ENCODE measurements at places on chromosomes 2 and 18.

DNA sequence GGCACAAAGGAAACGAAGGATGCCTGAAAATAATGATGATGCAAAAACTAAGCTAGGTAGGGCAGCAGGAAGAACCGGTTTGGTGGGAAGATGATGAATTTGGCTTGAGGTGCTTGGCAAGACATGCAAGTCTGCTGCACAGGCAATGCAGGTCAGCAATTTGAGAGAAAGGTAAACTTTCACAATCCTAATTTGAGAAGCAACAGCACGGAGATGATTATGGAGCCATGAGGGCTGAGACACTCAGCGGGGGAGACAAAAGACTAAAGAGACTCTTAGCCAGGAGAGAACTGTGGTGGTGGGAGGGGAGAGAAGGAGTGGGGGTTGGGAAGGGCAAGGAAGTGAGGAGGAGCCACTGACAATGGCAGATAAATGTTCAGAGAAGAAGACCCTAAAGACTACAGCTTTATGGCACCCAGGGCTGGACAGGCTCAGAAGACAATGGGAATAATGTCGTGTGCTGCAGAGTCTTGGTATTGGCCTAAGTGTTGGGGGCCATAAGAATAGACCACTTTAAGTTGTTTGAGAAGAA lies 19.4 kb upstream of the RNF149 start:
- DNase-seq, result no peak

DNA sequence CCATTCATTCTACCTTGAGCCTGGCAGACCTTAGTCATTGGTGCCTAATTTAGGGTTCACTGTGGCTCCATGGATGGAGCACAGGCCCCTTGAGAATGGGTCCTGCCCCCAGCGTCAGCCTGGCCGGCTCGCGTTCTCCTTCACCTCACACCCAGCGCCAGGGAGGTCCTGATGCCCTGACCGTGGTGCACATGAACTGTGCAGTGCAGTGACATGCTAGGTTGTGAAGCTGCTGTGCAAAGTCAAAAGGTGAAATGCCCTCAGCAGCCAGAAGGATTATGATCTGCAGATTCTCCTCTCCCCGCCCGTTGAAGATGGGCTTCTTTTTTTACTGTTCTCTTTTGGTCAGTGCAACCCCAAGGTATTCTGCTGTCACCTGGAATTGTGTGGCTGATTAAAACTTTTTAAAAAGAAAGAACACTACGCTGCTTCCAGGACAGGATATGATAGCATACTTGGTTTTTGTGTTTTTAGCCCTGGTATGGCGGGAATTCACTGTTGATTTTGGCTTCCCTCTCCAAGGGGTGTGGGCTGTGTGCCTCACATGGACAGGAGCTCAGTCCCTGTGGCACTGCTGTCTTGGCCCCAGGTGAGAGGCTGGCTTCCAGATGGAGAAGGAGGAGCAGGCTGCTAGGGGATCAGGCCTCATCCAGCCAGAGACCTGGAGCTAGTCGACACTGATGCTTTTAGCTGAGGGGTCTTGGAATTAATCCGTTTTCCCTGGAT lies 49.4 kb upstream of the MCFD2 start:
- DNase-seq, result no peak

- no peak for DNase-seq
Observed at GRCh38 chr2:164560902-164561301, 60.4 kb downstream of the GRB14 start.

DNA sequence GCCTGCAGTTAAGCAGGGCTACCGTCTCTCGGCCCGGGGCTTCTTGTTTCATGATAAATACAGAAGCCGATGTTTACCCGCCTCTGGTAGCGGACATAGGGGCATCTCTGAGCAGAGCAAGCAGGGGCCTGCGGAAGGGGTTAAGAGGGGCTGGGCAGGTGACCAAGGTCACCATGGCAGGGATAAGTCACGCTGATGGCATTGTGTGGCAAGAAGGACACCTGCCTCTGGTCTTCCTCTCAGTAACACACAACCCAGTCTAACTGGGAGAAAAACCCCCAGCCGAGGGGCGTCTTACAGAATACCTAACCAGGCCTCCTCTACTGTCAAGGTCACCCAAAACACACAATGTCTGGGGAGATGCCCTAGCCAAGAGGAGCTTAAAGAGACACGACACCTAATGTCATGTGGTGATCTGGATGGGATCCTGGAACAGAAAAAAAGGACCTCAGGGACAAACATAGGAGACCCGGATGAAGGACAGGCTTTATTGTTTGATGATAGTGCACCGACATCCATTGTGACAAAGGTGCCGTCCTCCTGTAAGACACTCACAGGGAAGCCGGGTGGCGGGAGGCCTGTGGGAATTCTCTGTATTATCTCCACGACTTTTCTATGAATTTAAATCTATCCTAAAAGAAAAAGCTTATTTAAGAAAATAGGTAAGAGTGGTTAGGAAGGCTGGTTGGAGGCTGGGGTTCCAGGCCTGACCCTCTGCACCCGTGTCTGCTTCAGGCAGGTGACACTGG lies 24.8 kb downstream of the SH3BP4 start:
- DNase-seq, result no peak

DNA sequence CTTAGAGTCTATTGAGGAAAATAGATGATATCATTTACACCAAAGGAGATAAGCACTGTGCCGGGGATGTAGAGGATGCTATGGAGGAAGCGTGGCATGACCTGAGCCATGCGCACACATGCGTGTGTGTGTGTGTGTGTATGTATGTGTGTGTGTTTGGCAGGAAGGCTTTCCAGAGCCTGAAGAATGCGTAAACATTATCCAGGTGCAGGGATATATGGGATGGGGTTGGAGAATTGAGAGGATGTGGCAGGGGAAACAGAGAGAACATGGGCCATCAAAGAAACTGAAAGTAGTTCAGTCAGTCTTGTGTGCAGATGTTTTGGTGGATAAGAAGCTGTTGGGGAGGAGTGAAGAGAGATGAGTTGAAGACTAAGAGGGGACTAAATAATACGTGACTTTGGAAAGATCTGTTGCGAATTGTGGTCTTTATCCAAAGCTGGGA lies 9.3 kb upstream of the STAT1 start:
- no peak for DNase-seq

DNA sequence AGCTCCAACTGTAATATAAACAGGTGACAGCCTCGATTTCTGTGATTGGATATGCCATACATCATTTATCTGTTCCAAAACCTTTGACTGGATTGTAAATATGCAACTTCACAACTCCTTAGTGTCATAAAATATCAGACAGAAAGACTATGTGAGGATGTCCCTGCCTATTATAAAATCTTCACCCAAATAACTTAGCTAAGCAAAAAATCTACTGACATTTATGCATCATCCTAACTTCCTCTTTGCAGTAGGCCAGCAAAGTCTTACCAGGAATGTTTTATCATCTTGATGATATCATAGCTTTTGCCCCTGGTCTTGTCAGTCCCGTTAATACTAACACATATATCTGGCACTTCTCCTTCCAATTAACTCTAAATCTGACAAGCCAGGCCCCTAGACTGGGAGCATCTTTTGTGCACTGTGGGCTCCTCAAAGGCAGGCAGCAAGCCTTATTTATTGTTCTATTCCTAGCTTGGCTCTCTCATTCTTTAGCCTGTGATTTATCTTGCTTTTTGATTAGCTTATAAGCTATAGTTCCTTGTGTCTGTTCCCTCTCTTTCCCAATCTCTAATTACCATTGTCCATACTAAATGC lies 356.5 kb upstream of the HNMT start:
- DNase-seq, result no peak

DNA sequence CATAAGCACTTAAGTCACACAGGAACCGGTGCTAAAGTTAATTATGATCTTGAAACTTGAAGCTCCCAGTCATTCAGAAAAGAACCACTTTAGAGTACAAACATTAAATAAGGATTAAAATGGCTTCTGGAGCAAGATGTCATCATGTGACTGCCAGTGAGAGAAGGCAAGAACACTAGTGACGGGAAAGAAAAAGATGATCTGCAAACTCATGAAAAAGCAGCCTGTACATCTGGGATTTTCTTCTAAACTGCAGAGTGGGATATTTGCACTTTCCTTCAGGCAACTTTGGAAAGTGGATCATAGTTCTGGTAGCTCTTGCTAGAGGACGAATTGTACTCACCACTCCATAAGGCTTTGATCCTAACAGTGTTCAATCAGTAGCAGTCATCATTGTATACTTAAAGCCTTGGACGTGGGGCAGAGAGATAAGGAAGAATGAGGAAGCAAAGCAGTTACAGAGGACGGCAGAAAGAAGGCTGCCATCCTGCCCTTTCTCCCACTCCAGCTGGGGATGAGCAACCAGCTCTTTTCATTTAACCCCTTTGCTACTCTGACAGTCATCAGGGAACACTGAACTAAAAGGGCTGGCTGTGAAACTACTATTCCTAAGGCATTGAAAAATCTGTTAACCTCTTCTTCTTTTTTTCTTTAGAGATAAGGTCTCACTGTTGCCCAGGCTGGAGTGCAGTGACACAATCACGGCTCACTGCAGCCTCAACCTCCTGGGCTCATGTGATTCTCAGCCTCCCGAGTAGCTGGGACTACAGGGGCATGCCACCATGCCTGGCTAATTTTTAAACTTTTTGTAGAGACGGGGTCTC lies 18.1 kb downstream of the ABHD3 start:
- no peak for DNase-seq

GRCh38 chr2:71941726-71942525 lies 205.7 kb downstream of the CYP26B1 start:
- no peak for DNase-seq

Data from activated T-cell treated with anti-CD3 and anti-CD28 coated beads for 48 hours (primary cell).